ENCODE measurements at places on chromosomes 5 and 9.

DNA sequence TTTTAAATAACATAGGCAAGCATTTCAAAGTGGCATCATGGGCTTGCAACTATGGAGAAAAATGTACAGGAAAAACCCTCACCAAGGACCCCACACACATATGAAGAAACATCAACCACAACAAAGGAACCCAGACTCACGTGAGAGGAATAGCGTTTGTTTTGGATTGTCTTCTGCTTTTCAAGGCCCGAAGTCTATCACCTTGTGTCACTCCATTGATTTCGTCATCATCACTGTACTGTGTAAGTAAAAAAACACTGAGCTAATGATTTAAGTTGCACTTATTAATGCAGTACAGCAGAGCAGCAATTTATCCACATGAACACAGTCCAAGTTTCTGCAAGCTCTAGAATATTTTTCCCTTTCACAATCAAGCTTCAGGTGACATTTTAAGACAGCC lies 72.4 kb downstream of the HABP4 start:
- DNase-seq = no peak

DNA sequence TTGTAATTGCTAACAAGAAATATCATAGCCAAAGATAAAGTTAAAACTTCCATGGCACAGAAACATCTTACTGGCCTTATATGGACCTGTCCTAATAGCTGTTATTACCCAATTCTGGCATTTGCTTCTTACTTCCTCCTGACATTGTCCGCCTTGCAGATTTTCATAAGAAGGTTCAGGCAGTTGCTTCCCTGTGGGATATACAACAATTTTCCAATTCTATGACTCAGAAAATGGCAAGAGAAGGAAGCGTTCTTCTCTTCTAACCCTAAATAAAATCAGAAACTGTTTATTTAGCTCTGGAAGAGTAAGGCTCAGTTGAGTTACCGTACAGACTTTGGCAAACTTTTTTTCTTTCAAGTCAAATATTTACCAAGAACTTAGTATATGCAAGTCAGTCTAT lies 1.7 kb downstream of the PRKAA1 start:
- DNase-seq = no peak

GRCh38 chr9:89889865-89890264 lies 285.1 kb downstream of the GADD45G start:
- DNase-seq = no peak

DNA sequence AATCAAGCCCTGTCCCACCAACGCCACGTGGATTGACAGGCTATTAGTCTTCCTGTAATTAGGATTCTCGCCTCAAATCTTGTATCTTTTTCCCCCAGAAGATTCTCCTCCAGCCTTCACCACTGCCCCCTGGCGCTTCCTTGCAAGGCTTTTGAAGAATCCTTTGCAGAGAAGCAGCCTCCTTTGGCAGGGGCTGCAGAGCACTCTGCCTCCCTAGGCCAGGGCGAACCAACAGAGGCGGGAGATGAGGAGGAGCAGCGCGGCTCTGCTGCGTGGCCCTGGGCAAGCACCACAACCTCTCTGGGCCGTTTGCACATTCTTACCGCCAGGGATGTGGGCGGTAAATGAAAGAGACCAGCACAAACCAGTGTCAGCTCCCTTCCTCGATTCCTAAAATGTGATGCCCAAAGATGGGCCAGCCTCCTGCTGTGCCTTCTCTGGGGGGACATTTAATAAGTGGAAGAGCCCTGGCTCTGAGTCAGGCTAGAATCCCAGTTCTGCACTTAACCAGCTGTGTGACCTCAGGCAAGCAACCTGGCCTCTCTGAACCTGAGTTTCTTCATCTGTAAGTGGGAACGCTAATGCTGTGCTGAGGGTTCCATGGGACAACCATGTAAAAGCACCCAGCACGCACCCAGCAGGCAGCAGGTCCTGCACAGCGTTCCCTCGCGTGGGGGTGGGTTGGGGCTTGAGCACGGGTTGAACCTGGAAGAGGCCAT lies 128.6 kb downstream of the KCNIP1 start:
- no peak for DNase-seq

DNA sequence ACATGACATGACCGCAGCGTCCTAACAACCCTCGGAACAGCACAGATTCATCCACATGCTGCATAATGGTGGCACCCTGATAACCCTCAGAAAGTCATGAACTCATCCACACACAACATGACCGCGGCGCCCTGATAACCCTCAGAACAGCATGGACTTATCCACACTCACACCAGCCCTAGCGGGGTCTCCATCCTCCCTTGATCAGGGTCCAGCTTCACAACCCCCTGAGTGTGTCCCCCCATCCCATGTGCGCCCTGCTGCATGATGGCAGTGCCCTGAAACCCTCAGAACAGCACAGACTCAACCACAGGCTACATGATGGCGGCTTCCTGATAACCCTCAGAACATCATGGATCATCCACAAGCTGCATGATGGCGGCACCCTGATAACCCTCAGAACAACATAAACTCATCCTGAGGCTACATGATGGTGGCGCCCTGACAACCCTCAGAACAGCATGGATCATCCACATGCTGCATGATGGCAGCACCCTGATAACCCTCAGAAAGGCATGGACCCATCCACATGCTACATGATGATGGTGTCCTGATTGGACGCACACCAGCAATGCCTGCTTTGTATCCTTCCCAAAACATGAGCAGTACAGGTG lies 28.3 kb downstream of the SLC6A3 start:
- no peak for DNase-seq

GRCh38 chr9:133133681-133134387 lies 12.8 kb upstream of the RALGDS start:
- DNase-seq = peak; percentile 99
